ENCODE measurements at places on chromosomes 5 and 9.

- DNase-seq, result no peak
Measured at GRCh38 chr9:73871636-73872035, 625.5 kb upstream of the RORB start.

DNA sequence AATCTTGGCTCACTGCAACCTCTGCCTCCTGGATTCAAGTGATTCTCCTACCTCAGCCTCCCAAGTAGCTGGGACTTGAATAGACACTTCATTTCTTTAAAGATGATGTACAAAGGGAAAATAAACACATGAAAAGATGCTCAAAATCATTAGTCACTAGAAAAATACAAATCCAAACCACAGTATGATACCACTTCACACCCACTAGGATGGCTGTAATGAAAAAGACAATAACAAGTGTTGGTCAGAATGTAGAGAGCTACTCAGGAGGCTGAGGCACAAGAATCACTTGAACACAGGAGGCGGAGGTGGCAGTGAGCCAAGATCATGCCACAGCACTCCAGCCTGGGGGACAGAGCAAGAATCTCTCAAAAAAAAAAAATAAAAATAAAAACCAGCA, 13.0 kb downstream of the F2RL2 start:
- no peak for DNase-seq

DNA sequence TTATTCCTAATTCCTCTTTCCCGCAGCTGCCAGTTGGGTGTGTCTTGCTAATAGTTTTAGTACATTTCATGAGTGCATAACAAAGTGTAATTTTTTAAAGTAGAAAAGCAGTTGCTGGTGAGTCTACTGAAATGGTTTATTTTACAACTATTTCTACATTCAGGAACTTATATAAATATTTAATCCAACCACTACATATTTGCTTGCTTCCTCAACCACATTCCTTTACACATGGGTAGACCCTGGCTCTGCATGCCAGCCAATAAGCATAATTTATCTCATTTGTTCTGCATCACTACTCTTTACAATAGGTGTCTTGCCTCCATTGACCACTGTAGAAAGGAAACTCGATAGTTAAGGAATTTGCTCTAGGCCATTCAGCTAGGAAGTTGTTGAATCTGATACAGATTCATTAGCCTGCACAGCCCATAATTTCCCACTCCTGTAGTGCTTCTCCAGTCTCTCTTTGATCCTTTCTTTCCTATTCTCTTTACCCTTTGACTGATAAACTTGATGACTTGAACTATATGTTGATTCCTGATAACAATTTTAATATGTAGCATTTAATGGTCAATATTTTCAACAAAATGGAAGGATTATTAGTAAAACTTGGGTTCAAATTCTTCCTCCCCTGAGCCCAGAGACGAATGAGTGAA, 342.5 kb upstream of the ACTBL2 start:
- DNase-seq, result no peak

- DNase-seq, result no peak
Measured at GRCh38 chr5:38207343-38207742, 51.0 kb upstream of the EGFLAM start.

DNA sequence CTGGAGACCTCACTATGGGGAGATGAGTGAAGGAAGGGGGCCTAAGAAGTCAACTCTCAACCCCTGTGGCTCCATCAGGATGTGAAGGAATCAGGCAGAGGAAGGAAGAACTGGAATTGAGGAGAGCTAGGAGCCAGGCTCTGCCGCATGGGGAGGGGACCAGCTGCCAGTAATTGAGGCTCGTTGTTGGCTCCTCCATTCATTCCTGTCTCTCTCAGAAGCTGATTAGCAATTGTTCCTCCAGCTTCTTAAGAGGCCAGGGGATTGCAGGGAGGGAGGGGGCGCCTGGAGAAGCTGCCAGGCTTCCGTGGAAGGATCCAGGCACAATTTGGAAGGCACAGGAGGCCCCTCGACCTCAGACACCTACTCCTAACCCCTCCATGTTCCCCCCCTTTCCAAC, 20.5 kb upstream of the TTLL11 start:
- DNase-seq, result no peak

DNA sequence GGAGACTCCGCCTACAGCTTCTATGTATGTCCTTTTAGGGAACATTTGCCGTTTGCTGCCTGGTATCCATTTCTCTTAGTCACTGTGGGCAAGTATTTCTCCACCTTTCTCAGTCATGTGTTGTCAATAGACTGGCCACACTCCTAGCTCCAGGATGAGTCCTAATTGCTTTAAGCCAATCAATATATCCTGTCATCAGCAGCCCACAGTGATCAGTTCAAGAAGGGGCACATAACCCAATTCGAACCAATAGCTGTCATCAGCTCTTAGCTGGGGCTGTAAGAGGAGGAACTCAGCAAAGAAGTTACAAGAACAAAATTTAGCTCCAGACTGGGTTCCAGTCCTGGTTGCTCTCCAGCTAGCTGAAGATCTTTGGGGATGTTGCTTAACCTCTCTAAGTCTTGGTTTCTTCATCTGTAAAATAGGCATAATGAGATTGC, 70.7 kb upstream of the MAN2A1 start:
- no peak for DNase-seq

DNA sequence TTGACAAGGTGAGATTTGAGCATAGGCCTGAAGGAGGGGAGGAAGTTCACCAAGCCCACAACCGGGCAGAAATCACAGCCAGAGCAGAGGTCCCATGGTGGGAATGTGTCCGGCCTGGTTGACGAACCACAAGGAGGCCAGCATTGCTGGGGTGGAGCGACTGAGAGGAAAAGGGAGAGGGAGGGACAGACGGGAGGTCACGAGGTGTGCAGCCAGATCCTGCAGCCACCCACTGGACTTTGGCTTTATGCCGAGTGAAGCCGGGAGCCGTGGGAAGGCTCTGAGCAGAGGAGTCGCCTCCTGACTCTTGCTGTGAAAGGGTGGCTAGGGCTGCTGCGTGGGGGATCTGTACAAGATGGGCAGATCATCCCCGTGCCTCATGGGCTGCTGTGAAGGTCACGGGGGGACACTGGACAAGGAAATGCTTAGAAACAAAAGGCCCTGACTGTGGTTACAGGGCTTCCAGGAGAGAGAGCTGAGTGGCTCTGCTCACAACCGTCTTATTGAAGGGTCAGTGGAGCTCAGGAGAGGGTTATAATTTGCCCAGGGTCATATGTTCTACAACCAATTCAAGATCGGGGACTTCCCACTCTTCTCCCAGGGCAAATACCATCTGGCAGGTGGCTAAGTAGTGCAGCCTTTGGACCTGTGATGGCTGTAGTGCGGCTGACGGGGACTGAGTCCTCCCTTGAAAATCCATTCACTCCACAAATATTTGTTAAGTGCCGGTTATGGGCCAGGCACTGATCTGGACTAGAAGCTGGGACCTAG, 15.6 kb upstream of the CD74 start:
- no peak for DNase-seq

DNA sequence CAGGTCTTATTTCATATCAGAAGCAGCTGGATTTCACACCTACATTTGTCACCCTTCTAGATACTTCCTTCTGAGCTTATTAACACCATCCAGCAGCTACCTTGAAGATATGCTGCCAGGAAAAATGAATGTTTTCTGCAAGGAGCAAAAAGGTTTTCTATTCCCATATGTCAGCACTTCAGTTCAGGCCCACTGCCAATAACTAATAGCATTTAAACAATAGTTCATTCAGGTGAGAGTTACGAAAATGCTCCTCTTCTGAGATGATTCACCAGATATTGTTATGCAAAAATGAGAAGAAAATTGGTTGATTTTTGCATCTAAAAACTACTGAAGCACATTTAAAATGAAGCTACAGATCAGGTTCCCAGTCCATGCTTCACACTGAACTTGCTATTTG, 56.4 kb upstream of the ISL1 start:
- DNase-seq, result no peak

All from stimulated activated CD8-positive, alpha-beta memory T cell treated with anti-CD3 and anti-CD28 coated beads, Interleukin-4, amount 100 ng/mL, for 4 hours (primary cell).